ENCODE measurements at places on chromosomes 6 and 20. TPM values are rescaled to one million over a fixed set of nuclear protein-coding genes. Genes with fewer than 3 reads are reported as not detected.

MROH8 gene
- 1.2 TPM for total RNA-seq

XKR7 gene
- 0.17 TPM for total RNA-seq

CDSN gene
- under 0.01 TPM for total RNA-seq

DOK5 gene
- total RNA-seq: under 0.01 TPM
